ENCODE measurements at places on chromosomes 4 and X.

DNA sequence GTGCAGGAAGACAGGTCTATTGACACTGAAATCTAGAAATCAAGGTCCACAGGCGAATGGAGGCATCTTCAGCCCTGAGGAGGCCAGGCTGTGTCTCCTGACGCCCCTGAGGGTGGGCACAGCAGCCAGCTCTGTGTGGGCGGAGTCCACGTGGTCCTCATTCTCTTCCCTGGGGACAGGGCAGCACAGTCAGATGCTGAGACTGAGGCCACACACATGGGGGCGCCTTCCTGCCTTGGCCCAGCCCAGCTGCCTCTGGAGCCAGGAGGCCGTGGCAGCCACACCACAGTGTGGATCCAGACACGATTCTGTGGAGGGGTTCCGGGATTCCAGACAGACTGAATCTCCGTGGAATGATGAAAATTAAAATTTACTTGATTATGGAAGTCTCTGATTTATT is 20.8 kb downstream of the FGFR3 start:
- no peak for DNase-seq

- DNase-seq: no peak
Observed at GRCh38 chr4:38137080-38137479, 176.9 kb downstream of the PTTG2 start.

- DNase-seq: no peak
Observed at GRCh38 chrX:23644744-23645143, 22.5 kb upstream of the PRDX4 start.

GRCh38 chr4:150207871-150208270 is 129.6 kb downstream of the DCLK2 start:
- no peak for DNase-seq

- DNase-seq: no peak
Observed at GRCh38 chr4:177356206-177356605, 46.5 kb downstream of the NEIL3 start.

DNA sequence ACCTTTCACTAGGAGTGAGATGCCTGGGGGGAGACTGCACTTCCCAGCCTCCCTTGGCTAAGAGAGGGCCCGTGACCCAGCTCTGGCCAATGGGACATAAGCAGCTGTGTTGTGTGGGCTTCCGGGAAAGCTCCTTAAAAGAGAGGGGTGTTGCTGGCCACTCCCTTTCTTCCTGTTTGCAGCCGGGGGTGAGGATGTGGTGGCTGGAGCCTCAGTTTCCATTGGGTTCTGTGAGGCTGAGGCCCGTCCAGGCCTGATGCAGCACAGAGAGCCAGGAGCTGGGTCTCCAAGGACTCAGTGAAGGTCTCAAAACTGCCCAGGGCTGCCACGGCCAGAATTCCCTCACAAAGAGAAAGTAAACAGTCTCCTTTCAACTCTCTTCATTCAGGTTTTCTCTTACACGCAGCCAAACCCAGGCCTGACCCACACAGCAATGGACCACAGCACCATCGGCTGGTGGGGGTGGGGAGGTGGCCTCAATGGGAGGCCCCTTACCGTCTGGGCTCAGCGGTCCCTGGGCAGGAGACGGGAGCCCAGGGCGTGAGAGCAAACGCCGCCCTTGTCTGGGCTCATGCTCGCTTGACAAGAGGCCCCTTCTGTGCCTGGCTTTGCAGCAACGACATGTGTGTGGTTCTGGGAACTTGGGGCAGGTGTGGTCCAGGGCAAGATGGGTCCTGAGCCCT is 6.6 kb downstream of the NKX1-1 start:
- peak; percentile 43 for DNase-seq
